ENCODE measurements at places on chromosomes 6 and 20.

DNA sequence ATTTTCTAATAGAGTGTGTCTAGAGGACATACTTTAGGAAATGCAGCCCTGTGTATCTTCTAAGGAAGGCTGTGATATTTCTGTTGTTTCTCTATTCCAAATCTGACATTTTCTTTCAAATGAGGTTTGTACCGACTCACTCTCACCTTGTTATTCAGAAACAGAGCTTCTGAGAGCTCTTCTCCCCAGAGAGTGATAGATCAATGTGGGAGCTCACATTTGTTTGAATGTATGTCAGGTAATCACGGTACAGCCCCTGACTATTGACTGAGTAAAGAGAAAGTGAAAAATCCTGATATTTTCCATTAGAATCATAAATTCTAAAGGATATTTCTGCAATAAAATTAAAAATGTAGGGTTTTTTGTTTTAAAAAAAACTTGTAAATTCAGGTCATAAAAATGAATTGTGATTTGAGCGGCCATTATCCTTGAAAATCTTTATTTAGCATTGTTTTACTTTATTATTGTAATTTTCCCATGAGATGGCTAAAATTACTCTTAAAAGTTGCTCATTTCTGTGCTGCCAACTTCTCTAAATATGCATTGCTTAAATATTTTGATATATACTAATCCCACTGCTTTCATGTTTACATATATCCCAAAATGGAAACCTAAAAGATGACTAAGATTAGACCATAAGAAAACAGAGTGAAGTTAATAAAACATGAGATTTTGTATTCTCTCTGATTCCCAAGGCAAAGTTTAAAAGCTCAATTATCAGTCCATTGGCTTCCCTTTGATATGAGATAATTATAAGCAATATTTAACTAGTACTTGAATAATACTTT, 1226.8 kb upstream of the CITED2 start:
- no peak for DNase-seq

GRCh38 chr6:122214605-122215318, 184.7 kb upstream of the HSF2 start:
- DNase-seq, result no peak

DNA sequence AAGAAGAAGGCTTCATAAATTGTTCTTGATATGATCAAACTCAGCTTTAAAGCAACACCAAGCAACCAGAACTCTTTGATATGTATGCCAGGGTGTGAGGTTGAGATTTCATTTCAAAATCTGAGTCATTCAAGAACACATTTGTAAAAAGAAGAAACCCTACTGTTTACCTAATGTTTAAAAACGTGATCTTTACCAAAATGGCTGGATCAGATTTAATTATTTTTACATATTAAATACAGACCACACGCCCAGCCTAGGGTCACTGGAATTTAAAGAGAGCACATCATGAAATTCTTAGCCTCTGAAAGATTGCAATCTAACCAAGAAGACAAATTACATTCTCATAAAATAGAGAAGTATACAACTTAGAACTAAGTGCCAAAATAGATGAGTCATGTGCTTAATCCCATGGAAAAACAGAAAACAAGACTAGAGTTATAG, 206.8 kb upstream of the SMLR1 start:
- DNase-seq, result no peak

- DNase-seq, result no peak
Observed at GRCh38 chr6:89281779-89282246, 33.3 kb downstream of the GABRR2 start.

DNA sequence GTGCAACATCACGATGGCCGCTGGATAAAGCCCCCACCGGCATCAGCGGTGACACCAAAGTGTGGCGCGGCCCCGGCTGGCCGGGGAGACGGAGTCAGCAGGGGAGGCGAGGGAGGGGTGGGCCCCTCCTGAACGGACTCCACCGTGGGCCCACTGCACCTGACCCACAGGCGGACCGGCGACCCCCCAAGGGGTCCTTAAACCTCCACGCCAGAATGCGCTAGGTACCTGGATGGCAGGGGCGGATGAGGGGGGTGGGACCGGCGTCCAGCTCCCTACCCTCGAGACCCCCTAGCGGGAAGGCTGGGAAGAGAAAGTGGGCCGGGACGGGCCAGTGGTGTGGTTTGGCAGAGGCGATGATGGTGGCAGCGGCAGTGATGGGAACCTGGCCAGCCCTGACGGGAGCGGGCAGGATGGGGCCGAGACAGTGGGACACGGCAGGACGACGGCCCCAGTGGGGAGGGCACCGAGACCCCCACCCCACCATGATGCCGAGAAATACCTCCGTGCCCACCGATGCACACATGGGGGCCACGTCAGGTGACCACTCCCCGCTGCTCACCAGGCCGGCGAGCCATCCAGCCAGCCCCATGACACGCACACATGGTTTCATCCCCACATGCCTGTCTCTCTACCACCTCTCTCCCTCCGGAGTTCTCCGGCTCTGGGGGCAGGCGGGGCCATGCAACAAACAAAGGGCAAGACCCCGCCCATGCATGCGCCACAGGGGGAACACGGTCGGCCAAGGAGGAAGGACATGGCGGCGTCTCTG, 771.9 kb upstream of the DEFB115 start:
- no peak for DNase-seq

DNA sequence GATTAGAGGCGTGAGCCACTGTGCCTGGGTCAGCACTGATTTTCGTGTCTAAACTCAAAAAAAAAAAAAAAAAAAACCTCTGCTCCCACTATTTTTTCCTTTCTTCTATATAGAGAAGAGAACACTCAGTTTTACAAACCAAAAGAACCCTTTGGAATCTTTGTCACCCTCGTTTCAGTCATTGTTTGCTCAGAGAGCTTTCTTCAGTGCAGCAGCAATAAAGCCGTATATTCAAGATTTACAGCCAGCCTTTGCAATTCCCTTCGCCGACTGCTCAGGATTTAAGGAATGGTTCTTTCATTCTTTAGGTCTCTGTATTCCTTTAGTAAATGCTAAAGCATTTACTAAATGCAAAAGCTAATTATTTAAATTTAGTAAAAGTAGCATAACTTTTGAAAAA, 20.1 kb downstream of the RIOK1 start:
- no peak for DNase-seq

DNA sequence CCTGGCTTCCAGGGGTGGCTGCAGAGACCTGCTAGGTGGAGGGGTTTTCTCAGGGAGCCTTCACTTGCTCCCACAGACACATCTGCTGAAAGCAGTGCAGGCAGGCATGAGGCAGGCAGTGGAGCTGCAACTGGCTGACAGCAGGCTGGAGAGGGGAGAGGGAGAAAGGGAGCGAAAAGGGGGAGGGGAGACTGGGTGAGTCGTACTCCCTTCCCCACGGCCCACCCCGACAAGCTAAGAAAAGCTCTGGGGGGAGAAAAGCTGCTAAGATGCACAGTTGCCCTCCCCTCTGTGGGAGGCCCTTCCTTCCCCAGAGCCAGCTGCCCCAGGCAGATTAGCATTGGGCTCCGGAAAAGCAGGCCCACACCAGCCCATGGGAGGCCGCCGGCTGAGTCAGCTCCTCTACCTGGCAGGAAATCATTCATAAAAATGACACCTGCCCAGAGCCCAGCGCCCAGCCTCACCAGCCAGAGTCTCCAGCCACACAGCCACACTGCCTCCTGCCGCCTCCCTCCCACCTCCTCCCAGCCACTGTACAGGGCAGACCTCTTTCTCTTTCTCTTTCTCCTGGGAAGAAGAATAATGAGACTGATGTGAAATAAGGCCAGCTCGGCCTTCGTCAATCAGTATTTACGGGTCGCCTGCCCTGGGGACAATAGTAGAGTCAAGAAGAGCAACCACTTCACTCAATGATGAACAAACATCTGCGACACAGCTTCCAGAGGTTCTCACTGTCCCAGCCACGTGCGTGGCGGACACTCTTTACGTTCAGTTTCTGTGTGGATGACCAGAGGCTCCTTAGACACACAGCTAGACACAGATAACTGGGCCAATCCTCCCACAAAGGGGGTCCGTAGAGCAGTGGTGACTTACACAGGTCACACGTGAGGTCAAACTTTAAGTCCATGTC, 7.7 kb upstream of the C20orf203 start:
- peak; percentile 12 for DNase-seq

GRCh38 chr6:159829526-159829925, 29.4 kb downstream of the PNLDC1 start:
- no peak for DNase-seq

GRCh38 chr20:54076259-54076658, 5.9 kb upstream of the BCAS1 start:
- no peak for DNase-seq

- no peak for DNase-seq
Observed at GRCh38 chr6:38151580-38152500, 332.3 kb downstream of the ZFAND3 start.

- DNase-seq, result no peak
Observed at GRCh38 chr6:45838996-45839395, 176.7 kb downstream of the CLIC5 start.

GRCh38 chr6:140774080-140774505, 1358.6 kb upstream of the GJE1 start:
- DNase-seq, result no peak

DNA sequence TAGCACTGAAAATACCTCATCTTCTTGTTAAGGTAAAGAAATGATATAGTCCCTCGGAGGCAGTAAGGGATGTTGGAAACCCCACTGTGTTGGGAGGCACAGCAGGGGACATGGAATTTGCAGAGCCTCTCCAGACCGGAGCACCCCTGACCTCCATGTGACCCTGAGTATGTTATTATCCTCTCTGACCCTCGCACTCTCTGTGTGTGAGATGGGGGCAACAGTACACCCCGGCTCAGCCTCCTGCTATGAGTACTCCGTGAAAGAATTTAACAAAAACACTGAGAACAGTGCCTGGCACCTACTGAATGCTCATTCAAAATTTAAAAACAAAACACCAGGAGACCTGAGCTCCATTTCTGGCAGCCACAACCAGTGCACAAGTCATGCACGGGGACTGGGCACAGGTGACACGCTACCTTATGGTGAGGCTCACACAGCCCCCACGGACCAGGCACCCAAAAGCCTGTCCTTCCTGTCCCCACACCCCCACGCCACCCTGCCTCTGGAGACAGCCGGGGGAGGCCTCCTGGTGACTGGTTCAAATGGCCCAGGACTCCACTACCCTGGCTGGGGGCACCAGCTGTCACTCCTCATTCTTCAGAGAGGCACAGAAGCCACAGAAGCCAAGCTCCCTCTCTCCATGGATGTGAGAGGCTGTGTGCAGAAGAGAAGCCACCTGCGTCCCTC, 6.1 kb downstream of the NINL start:
- DNase-seq, result no peak

GRCh38 chr20:58328836-58329235, 19.3 kb downstream of the RAB22A start:
- no peak for DNase-seq

DNA sequence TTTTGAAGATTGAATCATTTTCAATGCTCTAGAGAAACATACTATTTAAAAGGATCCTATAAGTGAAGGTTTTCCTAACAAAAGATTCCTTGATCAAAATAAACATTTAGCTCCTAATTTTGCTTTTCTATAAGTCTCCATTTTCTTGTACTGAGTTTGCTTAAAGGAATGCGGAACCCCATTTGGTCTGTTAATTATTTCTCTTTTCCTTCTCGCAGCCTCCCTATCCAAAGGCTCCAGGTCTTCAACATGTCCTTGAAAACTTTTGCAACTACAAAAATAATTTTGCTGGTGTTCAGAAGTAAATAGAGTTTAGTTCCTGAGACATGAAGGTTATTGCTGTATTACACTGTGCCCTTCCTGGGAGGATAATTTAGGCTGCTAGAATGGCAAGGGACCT, 8.3 kb upstream of the NPEPL1 start:
- no peak for DNase-seq

- no peak for DNase-seq
Observed at GRCh38 chr6:67252663-67253062, 1382.4 kb upstream of the ADGRB3 start.

DNA sequence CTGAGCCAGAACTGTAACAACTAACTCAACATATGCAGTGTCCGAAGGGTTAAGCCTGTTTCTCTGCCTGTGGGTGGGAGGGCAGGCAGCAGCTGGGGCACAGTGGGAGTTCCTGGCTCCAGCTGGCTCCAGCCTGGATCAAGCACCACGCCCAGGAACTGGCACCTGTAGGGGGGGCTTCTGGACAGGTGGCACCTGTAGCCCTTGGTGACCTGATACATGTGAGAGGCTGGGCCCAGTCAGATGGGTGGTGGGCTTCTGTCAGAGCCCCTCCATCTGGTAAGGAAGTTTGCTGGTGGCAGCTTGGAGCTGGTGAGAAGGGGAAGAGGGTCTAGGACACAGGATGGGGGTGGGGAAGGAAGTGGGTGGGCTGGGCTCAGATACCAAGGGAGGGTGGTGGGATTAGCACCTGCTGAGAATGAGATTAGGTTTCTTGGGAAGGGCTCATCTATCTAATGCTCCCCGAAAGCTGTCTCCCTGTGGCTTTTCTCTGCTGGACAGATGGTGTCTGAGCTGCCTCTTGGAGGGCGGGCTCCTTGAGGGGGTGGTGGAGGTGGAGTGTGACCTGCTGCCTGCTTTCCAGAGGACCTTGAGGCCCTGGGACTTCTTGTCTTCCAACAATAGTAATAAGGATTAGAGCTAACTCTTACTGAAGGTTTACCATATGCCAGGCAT, 28.5 kb downstream of the BCL2L1 start:
- peak; percentile 24 for DNase-seq

DNA sequence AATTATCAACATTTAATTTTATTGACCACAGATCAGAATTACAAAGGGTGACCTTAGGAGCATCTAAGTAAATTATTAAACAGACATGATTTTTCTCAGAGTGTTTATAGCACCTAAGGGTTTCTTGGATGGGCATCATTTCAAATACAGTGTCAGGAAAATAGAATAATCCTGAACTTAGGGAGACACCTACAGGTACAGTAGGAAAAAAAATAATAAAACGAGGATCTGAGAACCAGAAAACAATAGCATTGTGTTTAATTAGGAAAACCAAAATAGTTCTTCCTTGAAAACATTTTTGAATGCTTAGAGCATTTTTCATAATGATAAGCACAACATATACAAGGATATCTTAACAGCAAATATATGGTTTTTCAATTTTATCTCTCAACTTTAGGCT, 39.2 kb downstream of the MMUT start:
- DNase-seq, result no peak

GRCh38 chr6:147852772-147853171, 344.3 kb downstream of the SAMD5 start:
- DNase-seq, result no peak

GRCh38 chr6:14621518-14621917, 503.9 kb downstream of the CD83 start:
- DNase-seq, result no peak

DNA sequence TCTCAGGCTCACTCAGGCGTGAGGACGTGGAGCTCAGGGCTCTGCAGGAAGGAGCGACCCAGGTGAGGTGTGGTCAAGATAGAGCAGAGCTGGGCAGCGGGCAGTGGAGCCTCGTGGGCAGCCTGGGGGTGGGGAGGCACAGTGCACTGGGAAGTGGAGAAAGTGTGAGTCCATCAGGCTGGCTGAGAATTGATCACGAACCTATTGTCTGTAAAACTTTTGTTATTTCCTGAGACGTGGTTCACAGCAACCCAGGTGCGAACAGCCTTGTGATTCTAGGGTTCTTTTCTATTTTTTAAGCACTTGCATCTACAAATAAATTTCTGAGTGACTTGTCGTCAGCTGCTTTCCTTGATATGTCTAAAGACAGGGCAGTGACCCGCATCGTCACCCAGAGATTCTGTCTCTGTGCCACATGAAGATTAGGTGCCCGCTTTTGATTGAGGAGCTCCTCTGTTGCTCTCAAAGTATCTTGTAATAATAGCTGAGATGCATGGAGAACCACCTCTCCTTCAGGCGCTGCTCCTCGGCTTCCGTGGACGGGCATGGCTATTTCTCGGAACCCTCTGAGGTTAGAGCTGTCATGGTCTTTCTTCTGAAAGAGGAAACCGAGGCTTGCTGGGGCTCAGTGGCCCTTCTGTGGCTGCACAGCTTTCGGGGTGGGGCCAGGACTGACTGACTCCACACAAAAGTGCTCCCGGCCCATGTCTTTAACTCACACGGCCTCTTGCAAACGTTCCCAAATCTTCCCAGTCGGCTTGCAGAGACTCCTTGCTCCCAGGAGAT, 662 bp upstream of the CCR6 start:
- no peak for DNase-seq

Data from NCI-H1417 treated with DMSO at 0.1 percent for 48 hours (cell line).